ENCODE measurements at places on chromosomes 3 and 15.

GRCh38 chr15:80635953-80636352, 59.2 kb upstream of the ABHD17C start:
- no peak for DNase-seq

DNA sequence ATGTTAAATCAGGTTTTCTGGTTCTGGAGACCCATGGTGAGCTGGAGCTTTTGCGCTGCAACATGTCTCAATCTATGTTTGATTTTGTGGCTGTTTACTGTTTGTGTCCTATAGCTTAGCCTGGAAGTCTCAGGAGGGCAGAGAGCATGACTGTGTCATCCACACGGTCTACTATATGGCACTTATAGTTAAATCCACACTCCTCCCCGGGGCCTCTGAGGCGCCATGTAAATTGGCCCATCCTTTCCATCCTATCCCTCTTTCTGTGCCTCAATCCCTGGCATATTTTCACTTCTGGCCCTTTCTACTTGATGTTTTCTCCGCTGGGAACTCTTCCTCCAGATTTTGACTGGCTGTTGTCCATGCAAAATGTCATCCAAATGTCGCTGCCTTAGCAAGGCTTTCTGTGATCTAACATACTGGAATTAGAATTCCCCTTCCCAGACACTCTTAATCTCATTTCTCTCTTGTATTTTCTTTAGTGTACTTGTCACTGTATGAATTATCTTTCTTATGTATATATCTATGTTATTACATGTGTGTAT, 560.8 kb upstream of the RGMA start:
- DNase-seq, result no peak

GRCh38 chr3:9071936-9072666, 108.8 kb upstream of the RAD18 start:
- DNase-seq, result no peak

- no peak for DNase-seq
Observed at GRCh38 chr3:187744169-187745151, 808 bp downstream of the BCL6 start.

DNA sequence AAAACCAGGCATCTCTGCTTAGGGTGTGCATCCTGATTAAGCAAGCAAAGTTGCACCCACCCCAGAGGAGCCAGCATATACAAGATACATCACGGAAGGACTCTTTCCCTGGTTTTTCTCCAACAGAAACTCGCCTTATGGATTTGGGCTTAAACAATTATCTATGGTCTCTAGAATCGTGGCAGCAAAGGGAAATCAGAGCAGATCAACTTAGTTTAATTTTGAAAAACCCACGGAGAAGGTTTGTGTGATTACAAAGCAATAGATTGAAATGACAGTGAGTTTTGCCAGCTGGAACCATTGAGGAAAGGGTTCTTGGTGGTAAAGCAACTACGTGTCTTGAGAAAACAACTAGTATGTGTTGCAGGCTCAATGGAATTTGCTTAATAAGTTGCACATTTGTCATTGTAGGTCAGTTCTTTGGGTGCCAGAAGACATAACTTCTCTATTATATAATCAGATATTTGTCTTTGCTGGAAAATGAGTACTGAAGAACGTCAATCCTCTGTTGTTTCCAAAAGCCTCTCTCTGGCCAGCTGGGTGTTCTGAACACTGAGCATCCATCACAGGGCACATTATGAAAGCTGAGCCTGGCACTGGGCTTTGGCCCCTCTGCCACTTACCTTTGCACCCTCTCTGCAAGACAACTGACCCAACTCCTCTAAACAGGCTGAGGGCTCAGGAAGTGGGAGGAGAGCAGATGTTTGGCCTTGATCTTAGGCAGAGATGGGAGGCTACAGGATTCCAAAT, 75.7 kb upstream of the FBN1 start:
- no peak for DNase-seq

- no peak for DNase-seq
Observed at GRCh38 chr15:74220475-74221248, 15.5 kb upstream of the CCDC33 start.

DNA sequence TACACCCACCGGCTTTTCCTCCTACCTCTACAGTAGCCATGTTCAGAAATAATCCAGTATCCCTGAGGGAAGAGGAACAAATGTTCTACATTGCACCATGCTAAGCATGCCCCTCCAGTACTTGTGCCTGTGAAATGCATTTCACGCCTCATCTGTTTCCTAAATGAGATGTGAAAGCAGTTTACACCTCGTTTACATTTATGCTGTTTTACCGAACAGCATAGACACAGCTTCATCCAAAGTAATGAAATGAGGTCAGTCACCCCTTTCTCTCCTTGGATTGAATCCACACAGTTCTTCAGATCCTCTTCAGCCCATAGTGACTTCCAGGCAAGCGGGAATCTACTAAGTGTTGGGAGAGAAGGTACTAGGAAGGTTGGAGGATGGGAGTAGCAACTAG, 514.3 kb downstream of the PDCD6IP start:
- DNase-seq, result no peak

GRCh38 chr15:40911141-40911540, 16.9 kb downstream of the VPS18 start:
- DNase-seq, result peak; percentile 24

DNA sequence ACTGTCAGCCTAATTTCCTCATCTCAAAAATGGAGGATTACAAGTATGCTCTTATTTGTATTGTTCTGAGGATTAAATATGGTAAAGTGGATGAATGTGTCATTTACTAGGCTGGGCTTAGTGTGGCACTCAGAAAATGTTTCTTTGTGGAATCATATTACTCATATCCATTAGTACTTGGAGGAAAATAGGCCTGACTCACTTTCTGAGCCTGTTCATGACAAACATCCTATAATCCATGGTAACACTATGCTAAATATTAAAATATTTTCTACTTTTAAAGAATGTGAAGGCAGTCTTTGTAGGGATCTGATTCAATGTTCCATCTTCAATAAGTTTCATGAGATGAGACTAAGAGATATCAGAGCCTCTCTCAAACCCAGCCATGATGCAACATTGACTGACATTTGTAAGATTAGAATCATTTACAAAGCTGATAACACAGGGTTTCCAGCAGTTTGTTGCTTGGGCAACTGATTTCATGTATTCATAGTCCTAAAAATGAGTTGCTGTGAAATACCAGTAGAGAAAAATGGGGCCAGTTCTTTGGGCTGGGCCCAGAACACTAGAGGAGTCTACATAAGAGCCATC, 1048.5 kb downstream of the NTRK3 start:
- peak; percentile 99 for DNase-seq

GRCh38 chr15:91055548-91056331, 33.3 kb upstream of the VPS33B start:
- peak; percentile 67 for DNase-seq

DNA sequence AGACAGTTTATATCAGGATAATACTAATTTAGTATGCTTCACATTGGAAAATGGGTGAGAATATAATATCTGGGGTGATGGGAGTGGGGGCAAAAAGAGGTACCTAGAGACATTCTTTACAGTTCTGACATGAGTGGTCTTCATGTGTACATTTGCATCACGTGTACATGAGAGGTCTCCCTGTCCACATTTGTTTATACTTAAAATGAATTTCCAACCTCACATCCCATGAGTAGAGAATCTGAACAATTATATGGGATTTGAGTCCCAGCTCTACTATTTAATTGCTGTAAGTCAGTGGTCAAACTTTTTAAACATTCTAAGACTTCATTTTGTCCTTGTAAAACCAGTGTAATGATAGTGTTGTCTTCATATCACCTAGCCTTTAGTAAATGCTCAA, 408.4 kb downstream of the NAALADL2 start:
- DNase-seq, result no peak

DNA sequence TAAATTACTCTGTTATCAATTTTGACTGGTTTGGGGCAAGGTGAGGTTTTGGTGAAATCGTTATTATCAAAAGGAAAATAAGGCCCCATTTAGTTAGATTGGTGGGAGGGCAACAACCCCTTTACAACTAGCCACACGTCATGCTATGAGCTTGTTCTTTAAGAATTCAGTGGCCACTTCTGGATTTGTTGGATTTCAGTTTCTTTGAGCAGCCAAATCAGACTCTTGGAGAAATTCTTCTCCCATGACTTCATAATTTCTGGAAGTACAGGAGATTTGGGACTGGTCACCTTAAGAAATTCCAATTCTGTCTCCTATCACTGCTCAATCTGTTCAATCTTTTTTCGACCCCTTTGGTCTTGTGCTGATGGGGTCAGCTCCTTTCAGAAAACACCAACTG, 14.8 kb upstream of the WNT5A start:
- no peak for DNase-seq

DNA sequence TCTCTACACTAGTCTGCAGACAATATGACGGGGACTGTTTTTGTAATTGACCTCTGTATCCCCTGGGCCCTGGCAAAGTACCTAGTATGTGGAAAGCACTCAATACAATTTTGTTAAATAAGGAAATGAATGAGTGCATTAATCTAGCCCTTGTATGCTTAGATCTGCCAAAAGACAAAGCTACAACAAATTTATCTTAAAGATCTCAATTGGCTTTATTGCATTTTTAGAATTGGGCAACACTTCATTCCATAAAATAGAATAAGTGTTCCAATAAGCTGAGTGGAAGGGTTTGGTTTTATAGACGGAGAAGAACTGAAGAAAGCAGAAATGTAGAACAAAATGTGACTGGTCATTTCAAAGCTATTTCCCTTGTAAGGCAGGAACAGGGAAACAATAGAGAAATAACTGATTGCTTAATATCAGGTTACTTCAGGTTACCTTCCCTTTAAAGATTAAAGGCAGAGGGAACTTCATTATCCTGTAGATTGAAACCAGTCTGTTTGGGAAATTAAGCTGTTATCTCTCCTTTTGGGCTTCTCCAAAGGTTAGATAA, 108.3 kb upstream of the MME start:
- no peak for DNase-seq

GRCh38 chr15:38069511-38070011, 135.1 kb downstream of the TMCO5A start:
- DNase-seq, result no peak

GRCh38 chr3:134009345-134010000, 20.3 kb downstream of the SLCO2A1 start:
- no peak for DNase-seq

GRCh38 chr15:63540449-63540848, 36.1 kb downstream of the USP3 start:
- DNase-seq, result no peak

- no peak for DNase-seq
Observed at GRCh38 chr15:92979011-92979701, 79.0 kb downstream of the CHD2 start.

DNA sequence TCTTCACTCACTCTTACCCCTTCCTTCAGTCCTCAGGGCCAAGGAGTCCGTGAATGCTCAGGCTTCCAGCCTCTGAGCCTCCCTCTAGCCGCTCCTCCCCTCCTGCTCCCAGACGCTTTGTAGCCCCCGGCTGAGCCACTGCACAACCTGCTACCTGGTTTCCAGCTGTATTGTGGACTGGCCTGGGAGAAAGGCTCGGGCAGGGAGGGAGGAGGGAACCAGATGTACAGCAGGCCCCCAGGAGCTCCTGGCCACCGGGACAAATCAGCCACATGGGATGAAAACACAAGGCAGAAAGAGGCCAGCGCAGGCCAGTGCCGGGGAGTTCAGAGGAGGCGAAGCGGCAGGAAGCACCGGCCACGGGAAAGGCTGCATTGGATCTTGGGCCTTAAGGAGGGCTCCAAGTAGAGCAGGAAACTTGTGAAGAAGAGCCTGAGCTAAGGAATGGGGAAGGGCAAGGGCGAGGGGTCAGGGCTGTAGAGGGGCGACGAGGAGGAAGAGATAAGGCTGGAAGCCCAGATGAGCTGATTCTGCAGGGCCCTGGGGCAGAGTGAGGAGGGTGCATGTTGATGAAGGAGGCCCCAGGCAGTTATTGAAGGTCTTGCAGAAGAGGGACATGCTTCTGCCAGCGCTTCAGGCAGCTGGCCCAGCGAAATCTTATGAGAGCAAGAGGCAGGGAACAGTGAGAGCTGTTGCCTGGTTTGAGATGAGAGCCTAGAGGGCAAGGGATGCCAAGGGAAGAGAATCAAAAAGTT, 14.3 kb downstream of the CPN2 start:
- no peak for DNase-seq

DNA sequence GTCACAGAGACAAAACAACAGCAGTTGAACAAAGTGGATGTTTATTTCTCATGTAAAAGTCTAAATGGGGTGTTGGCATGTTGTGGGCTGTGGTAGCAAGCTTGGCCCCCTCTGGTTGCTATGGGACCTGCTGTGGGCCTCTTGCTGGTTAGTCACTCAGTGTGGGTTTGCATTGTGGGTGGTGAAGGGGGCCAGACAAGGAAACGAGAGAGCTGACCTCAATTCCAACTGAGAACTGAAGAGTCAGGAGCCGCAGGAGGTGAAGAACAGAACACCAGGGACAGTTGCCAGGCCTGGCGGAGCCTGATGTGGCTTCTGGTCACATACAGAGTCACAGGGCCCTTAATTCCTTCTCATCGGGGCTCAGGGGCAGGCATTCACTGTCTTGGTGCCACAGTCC, 1.9 kb upstream of the ADPGK start:
- no peak for DNase-seq

GRCh38 chr3:150913133-150913922, 8.1 kb upstream of the MINDY4B start:
- no peak for DNase-seq

DNA sequence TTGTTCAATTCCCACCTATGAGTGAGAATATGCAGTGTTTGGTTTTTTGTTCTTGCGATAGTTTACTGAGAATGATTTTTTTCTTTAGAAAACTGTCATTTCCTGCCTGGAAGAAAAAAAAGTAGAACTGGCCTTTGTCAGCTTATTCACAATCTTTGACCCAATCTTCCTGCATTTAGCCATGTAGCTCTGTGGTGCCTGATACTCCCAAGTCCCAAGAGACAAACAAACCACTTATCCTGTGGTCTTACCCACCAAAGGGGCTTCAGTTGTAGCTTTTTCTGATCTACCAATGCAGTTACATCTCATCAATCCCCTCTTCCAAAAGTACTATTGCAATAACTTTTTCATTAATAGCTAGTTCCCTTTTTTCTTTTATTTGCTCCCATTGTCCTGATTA, 444.6 kb downstream of the GRM7 start:
- DNase-seq, result no peak

DNA sequence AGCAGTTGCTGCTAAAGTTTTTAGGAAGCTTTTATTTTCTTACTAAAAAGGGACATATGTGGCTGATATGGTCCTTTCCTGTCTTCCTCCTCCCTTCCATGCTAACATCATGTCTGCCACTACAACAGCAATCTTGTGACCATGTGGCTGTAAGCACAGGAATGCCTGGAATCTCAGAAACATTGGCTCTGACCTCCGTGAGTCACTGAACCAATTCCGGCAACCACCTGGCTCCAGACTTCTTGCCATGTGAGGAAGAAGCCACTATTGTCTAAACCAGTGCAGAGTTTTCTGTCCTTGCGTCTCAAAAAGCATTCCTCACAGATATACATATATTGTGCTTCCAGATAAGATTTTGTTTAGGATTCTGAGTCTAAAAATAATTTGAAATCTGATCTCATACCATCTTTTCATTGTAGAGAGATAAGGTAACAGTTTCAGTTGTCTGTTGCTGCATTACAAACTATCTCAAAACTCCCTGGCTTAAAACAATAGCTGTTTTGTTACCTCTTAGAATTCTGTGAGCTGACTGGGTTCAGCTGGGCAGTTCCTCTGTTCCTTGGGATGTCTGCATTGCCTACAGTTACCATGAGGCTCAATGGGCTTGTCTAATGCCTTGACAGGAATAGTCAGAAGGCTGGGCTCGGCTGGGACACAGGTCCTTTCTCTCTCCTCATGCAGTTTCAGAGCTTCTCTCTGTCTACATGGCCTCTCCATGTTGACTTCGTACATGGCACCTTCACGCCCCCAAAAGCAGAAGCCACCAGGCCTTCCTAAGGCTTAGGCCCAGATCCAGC, 77.3 kb upstream of the MAGI1 start:
- no peak for DNase-seq

All from NCI-H524 treated with DMSO at 0.1 percent for 48 hours (cell line).